ENCODE measurements at places on chromosomes 16 and 17.

GRCh38 chr16:23682181-23682580, 3.5 kb downstream of the PLK1 start:
- DNase-seq = no peak

GRCh38 chr16:52051414-52052172, 495.4 kb downstream of the TOX3 start:
- DNase-seq = no peak

GRCh38 chr16:72203401-72203800, 31.4 kb upstream of the PMFBP1 start:
- no peak for DNase-seq

- no peak for DNase-seq
Observed at GRCh38 chr17:82253179-82253544, 20.3 kb downstream of the CSNK1D start.

- DNase-seq = no peak
Observed at GRCh38 chr17:6903326-6903900, 71.9 kb upstream of the TEKT1 start.

DNA sequence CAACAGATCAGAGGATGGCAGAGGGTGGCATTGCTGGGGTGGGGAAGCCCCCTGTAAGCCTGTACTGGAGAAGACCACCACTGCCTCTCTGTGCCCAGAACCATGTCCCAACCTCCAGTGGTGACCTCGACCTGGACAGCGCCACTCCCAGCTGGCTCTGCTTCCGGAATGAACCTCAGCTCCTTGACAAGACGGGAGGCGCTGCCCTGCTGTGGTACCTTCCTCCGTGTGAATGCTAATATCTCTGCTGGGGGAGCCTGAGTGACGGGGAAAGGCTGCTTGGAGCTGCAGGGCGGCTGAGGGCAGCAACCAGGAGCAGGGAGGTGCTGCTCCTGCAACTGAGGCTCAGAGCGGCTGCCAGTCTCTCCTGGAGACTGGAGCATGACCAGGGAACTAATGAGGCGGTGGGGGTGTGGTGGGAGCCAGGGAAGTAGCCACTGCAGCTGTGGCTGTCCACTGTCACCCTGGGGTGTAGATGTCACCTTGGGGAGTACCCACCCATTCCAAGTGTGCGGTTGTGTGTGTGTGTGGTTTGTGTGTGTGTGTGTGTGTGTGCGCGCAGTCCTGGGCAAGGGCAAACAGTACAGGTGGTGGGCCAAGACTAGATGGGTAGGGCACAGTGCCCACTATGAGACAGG, 6.2 kb downstream of the PRCD start:
- DNase-seq = no peak

- no peak for DNase-seq
Observed at GRCh38 chr17:57701124-57701523, 44.0 kb downstream of the CCDC182 start.

DNA sequence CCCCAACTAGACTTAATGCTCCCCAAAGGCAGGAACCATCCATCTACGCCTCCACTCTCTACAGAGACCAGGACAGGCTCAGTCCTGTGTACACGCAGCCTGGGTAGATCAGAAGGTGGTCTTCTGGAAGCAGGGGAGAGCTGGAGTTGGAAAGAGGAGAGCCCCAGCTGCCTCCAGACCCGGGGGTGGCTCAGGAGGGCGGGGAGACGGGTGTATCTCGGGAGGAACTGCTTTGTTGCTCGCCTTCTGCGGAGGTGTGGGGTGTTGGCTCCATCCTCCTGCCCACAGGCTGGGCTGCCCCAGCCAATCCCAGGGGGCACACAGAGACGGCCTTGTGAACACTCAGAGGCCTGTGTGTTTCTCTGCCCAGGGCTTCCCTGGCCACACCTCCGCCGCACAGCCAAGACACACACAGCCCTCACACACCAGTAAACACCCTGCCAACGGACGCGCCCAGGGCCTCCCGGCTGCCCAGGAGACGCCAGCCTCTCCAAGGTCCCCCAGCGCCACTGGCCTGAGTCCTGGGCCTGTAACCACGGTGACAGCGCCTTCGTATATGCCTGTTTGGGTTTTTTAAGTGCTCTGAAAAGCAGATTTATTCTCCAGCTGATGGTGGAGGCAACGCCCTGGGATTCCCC, 143.4 kb upstream of the CDC42EP4 start:
- DNase-seq = no peak

- no peak for DNase-seq
Observed at GRCh38 chr16:280552-280951, at the start of gene ARHGDIG. Gene ARHGDIG (plus strand): TSS chr16:280591. CDS start chr16:280681, 90 bp downstream.

DNA sequence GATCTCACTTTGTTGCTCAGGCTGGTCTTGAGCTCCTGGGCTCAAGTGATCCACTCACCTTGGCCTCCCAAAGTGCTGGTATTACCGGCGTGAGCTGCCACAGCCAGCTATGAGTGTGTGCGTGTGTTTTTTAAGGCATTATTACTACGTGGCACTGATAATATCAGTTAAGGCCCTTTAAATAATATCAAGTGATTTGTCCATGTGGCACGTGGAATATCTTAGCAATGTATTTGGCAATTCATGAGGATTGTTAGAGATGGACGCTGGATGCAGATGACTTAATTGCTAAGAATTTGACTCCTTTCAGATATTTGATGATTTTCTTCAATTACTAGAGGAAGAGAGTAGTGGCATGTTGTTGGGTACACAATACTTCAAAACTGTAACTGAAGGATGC, 25.5 kb upstream of the PMP22 start:
- DNase-seq = no peak

GRCh38 chr16:28092721-28093384, 29.3 kb upstream of the GSG1L start:
- no peak for DNase-seq

GRCh38 chr17:75020331-75021110, 8.1 kb downstream of the MRPL58 start:
- no peak for DNase-seq

- no peak for DNase-seq
Observed at GRCh38 chr16:2966808-2967191, 2.3 kb upstream of the PAQR4 start.

DNA sequence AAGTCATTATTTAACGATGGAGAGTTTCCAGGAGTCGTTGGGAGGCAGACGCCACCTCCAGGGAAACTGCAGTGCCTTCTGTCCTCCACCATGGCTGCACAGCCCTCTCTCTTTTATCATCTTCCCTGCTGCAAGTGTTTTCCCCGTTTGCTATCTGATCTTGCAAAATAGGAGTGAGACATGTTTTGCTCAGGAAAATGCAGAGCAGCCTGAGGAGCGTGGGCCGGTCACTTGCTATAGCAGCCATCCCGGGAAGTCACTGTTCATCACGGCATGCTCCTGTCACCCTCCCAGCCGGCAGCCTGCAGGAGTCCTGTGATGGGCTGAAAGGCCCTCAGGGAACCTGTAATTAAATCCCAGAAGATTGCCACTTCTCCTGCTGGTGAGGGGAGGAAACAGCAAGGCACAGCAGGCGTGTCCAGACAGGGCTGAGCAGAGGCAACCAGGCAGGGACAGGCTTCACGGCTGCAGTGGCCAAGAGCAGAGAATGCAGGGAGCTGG, 143.1 kb downstream of the GSG1L start:
- DNase-seq = no peak

DNA sequence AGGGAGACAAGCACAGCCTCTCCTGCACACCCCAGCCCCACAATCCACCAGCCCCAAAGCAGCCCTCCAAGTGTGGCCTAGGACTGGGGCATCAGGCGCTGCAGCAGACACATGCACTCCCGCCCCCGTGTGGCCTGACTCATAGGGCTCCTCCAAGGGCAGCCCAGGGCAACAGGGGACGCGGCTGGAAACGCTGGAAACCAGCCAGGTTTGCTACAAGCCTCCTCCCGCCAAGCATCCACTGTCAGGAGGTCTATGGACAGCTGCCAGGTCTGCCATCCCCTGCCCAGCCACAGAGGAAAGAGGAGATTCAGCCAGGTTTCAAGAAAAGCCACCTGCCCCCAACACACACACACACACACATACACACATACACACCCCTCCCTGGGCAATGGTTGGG, 25.8 kb downstream of the SRCIN1 start:
- no peak for DNase-seq

DNA sequence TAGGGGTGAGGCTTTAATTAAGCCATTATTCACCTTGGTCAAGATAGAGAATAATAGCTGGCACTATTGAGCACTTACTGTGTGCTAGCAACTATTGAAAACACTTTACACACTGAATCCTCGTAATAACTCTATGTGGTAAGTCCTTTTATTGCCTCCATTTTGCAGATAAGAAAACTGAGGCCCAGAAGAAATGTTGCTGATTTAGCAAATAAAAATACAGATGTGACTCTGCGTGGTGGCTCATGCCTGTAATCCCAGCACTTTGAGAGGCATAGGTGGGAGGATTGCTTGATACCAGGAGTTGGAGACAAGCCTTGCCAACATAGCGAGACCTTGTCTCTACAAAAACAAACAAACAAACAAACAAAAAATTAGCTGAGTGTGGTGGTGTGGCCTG, 19.4 kb downstream of the OTOA start:
- DNase-seq = no peak

DNA sequence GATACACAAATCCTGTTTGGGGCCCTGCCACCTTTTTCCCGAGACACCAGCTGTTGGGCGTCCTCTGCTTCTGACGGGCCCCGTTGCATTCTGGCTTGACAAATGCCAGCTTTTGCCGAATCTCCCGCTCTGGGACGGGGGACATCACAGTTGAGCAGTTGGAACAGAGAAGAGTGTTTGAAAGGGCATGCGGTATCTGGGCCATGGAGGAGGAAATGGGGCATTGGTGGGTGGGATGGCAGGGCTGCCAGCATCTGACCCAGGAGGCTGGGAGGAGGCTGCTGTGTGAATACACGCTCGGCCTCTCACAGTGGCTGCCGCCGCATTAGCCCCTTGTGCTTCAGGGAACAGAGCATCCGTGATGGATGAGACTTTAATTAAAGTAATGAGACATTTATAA, 184.3 kb upstream of the TNRC6C start:
- no peak for DNase-seq

- DNase-seq = no peak
Observed at GRCh38 chr16:72859581-72859980, 188.3 kb downstream of the ZFHX3 start.

DNA sequence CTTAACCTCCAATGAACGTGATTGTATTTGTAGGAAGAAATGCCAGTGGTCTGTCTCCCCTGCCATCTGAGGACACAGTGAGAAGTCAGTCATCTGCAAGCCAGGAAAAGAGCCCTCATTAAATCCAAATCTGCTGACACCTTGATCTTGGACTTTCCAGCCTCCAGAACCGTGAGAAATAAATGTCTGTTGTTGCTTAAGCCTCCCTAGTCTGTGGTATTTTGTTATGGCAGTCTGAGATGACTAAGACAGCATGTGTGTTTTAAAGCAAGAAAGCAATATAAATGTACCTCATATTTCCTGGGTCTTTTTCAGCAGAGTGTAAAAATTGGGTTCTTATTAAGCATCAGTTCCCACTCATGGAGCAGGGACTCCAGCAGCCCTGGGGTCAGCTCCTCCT, 177.9 kb upstream of the NLRP1 start:
- DNase-seq = no peak

GRCh38 chr16:67431775-67432505, 1.0 kb downstream of the HSD11B2 start:
- DNase-seq = no peak

DNA sequence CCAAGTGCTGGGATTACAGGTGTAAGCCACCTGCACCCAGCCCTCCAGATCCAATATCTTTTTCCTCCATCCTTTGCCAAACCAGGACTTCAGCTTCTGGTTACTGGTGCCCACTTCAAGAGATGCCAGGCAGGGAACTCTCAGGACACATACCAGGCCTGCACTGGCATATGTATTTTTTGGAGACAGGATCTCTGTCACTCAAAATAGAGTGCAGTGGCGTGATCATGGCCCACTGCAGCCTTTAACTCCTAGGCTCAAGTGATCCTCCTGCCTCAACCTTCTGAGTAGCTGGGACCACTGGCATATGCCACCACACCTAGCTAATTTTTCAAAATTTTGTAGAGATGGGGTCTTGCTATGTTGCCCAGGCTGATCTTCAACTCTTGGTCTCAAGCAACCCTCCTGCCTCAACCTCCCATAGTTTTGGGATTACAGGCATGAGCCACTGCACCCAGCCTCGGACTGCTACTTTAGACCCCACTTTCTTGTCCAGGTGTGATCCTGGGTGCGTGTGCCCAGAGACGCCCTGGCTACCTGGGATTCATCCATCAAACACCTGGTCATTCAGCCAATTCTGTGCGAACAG, 55.8 kb downstream of the BMERB1 start:
- DNase-seq = no peak

DNA sequence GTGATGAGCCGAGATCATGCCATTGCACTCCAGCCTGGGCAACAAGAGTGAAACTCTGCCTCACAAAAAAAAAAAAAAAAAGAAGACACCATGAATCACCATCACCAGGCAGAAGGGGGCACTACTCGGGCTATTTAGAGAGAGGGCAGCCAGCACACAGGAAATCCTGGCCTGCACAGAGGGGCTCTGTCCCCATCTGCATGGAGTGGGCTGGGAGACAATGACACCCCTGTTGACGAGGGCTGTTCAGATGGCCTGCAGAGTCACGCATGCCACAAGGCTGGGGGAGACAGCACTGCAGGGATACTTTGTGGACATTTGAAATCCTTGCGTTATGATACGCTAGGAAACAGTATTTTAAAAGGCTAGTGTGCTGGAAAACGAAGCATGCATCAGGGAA, 48.3 kb downstream of the CUEDC1 start:
- no peak for DNase-seq

- no peak for DNase-seq
Observed at GRCh38 chr16:20899477-20900298, 470 bp downstream of the DCUN1D3 start.

GRCh38 chr17:29862951-29863350, 67.1 kb downstream of the SSH2 start:
- DNase-seq = no peak

DNA sequence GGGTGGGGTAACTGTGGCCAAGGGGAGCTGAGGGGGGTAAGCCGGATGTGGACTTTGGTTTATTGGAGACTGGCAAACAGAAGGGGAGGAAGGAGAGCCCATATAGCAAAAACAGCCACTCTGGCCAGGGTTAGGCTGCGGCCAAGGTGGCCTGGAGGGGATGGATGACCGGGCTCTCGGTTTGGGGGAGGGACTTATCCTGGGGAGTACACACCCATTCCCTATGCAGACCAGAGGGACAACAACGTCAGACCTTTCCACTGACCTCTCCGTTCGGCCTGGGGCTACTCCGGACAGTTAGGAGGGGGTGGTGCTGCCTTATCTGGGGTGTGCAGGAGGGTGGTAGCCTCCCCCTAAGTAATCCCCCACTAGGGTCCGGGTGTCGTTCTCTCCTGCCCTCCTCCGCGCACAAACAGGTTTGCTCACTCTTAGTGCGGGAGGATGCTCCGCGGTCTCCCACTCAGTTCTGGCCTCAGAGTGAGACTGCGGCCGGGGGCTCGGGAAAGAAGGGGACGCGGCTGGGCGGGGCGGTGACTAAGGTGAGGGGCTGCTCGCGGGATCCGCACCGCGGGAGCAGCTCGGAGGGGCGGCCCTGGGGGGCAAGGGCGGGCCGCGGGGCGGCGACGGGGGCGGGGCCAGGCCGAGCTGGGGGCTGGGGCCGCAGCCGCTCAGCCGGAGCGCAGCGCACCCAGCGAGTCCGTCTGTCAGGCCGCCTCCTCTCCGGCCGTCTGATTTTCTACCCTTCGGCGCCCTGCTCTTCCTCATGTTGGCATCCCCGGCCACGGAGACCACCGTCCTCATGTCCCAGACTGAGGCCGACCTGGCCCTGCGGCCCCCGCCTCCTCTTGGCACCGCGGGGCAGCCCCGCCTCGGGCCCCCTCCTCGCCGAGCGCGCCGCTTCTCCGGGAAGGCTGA, at the start of gene WNK4:
WNK4 (plus strand) TSS at position 675 of the 915 bp plus-strand sequence; CDS start at position 764, 89 bp downstream.
- DNase-seq = no peak
